Islet precursor cell (in vitro differentiated cells): ENCODE measurements at places on chromosomes 5 and 9.

- DNase-seq, result no peak
These were observed 785.5 kb upstream of the DMAC1 start for GRCh38 chr9:8585036-8585435.

- no peak for DNase-seq
These were observed 146.1 kb upstream of the SLC44A1 start for GRCh38 chr9:105098370-105098769.

DNA sequence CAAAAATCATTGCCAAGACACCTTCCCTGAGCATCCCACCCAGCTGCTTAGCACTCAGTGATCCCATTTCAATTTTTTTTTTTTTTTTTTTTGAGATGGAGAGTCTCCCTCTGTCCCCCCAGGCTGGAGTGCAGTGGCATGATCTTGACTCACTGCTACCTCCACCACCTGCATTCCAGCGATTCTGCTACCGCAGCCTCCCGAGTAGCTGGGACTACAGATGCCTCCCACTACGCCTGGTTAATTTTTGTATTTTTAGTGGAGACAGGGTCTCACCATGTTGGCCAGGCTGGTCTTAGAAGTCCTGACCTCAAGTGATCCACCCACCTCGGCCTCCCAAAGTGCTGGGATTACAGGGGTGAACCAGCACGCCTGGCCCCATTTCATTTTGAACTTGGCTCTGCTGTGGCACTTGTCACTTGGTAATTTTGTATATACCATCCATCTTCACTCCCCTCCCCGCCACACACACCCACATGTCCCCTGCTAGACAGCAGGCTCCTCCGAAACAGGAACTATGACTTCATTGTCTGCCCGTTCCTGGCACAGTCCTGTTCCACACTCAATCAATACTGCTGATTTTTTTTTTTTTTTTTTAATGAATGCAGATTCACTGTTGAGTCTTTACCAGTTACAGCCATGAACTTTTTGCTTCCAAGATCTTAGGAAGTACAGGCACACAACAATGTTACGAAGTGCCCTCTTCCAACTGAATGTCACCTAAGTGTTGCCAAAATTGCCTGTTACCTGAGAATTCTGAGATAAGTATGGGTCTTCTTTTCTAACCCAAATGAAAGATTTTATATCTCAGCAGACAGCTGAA is 17.3 kb upstream of the ZBTB34 start:
- peak; percentile 48 for DNase-seq

DNA sequence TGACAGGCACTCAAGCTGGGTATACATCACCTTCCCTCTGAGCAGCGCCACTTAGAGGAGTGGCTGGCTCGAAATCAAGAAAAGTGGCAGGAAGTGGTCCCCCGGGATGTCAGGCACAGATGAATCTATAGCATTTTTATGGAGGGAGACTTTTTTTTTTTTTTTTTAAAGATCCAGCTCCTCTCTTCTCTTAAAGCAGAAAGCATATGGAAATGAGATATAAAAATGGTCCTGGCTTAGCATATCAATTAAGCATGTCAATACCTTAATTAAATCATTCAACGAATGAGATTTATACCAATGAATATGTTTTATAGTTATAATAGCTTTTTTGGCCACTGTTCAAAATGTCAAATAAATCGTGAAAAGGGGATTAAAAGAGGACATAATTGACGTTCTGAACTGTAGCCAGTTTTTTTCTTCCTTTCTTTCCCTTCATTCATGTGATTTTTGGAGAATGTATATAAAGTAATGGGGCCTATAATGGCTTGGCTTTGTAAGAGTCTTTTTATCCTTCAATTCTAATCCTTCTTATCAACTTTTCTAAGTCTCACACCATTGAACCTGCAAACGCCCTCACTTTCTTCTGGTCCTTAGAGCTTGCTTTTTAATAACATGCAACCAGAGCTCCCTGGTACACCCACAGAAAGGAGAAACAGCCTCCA is 319.2 kb upstream of the PANK3 start:
- DNase-seq, result no peak

DNA sequence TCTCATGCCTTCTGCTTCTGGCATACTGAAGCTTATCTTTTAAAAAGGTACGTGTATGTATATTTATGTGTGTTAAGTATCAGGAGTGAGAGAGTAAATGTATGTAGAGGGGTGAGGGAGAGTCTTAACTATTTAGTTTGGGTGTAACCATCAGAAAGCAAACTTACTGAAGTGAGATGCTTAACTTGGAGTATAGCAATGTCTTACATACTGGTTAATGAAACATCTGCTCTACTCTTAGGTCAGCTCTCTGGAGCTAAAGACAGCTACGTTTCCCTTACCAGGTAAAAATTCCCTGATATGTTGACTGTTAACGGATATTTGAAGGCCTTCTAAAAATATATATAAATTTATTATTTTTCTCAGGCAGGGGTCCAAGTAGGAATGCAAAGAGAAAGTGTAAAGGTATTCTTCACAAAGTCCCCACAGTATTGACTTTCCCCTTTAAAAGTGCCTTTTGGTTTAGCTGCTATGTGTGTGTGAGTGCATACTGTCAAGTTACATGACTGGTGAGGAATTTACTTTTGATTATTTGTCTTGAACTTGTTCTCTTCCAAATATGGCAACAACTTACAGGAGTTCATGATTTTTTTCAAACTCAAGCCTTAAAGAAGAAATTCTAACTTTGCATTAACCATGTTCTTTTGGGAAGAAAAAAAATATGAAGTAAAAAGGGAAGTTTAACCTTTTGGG is 12.3 kb upstream of the C5orf24 start:
- DNase-seq, result no peak

- no peak for DNase-seq
These were observed 11.2 kb downstream of the SPATA31D1 start for GRCh38 chr9:81999806-82000205.

- no peak for DNase-seq
These were observed 144.7 kb downstream of the OSTF1 start for GRCh38 chr9:75233011-75233410.

- DNase-seq, result peak; percentile 85
These were observed 550 bp downstream of the CORO2A start for GRCh38 chr9:98191671-98192502.

GRCh38 chr5:35908814-35909213 is 29.6 kb downstream of the CAPSL start:
- DNase-seq, result peak; percentile 69

- DNase-seq, result no peak
These were observed 47.7 kb downstream of the FNIP1 start for GRCh38 chr5:131749138-131749537.

GRCh38 chr5:51598026-51598425 is 214.8 kb downstream of the ISL1 start:
- DNase-seq, result no peak

DNA sequence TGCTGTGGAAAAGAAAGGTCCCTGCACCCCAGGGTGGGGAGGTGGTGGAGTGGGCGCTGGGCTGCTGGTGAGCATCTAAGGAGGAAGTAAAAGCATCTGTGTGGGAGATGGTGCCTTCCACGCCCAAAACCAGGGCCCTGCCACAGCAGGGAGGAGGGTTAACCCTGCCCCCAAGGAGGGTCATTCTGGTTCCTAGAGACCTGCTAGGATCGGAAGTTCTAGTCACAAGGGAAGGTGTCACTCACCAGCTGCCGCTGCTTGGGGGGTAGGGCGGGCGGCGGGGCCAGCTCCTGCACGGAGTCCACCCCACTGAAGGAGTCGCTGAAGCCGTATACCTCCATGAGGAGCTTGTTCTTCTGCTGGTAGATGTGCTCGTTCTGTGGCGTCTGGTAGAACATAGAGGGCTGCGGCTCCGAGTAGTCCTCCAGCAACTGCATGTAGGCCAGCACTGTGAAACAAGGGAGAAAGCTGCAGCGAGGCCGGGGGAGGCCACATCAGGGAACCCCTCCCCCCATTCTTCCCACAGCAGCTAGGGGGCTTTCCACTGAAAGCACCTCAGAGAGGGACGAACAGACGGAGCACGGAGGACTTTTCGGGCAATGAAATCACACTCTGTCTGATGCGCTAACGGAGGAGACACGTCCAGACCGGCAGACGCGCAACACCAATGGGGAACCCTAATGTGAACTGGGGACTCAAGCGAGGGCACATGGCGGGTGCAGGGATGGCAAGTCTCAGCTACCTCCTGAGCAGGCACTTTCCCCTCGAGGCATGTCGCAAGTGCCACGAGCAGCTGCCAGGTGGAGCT is 76.4 kb downstream of the PRRT1B start:
- DNase-seq, result no peak

DNA sequence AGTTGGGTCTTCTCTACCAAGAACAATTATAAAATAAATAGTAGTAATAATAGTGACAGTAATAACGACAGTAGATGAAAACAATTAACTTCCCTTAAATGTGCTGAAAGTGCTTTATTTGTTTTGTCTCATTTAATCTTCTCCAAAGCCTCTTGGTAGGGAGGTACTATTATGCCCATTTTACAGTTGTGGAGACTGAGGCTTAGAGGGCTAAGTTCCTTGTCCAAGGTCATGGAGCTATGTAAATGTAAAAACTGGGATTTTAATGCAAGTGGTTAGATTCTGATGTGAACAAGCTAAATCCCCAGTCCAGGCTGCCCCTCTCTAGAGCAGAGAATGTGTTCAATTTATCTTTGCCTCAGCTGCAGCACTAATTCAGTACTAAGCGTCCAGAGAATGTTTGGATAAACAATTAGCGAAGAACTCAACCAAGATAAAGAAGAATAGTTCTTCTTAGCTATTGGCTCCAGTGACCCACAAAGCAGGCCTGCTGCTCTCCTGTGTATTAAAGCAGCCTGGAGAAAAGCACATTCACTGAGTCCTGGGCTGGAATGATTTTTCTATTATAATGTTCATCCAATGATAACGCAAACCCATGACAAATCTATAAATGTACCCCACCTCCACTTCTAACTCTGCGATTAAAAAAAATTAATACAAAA is 68.8 kb downstream of the NPR3 start:
- no peak for DNase-seq

DNA sequence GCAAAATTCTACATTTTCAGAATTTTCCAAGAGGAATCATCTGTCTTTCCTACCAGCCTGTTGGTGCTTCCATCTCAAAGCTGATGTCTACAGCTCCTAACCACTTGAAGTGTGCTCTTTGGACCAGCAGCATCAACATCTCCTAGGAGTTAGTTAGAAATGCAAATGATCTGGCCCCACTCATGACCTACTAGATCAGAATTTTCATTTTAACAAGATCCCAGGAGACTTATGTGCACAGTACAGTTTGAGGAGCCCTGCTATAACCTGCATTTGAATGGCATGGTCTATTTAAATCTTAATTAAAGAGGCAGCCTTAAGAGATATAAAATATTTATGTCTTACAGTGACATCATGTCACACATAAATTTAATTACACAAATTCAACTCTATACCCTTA is 33.8 kb downstream of the ITK start:
- DNase-seq, result no peak

GRCh38 chr5:146878476-146879172 is at the start of gene PPP2R2B:
Gene PPP2R2B, minus strand, starts transcription at chr5:146878757.
- DNase-seq, result peak; percentile 89

DNA sequence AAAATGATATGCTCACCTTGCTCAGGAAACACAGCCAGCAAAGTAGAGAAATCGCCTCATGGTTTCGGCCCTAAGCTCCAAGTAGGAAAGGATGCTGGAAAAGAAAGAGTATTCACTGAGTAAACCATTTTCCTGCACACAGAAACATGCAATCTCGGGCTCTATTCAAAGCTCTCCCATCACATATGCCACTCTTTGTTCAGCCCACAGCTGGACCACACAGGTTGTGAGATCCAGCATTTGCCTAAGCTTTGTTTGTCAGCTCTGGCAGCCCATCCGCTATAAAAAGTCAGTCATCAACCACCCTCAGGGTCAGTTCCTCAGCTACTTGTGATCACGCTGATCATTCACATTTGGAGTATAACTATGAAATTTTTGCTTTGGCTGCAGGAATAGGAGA is 96.5 kb upstream of the SMARCA2 start:
- DNase-seq, result no peak

DNA sequence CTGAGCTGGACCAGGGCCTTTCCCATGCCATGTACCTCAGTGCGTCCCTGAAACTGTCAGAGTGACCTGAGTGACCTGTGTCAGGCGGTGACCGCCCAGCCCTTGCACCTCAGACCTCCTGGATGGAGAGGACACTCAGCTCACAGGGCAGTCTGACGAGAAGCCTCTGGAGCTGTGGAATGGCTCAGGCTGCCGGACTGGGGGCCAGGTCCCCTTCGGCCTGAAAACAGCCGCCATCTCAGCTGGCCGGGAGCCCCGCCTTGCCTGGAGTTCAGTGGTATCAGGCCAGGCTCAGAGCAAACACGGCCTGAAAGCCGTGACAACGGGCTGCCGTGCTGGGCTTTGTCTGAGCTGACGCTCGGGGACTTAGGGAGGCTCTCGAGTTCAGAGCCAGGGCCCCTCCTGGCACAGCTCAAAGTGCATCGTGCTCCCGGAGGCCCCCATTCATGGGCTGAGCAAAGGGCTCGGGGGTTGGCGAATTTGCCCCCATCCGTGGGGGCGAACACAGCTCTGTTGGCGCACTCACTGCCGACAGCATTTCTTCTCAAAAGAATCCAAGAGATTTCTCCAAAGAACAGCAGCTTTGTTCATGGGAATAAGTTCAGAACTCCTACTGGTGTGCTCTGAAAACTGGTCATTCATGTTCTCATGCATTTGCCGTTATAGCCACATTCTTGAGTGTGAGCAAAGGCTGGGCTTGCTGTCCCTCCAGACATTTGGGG is 8.4 kb upstream of the SLC9A3 start:
- DNase-seq, result no peak

GRCh38 chr9:70859694-70860093 is 261.7 kb downstream of the TRPM3 start:
- no peak for DNase-seq

DNA sequence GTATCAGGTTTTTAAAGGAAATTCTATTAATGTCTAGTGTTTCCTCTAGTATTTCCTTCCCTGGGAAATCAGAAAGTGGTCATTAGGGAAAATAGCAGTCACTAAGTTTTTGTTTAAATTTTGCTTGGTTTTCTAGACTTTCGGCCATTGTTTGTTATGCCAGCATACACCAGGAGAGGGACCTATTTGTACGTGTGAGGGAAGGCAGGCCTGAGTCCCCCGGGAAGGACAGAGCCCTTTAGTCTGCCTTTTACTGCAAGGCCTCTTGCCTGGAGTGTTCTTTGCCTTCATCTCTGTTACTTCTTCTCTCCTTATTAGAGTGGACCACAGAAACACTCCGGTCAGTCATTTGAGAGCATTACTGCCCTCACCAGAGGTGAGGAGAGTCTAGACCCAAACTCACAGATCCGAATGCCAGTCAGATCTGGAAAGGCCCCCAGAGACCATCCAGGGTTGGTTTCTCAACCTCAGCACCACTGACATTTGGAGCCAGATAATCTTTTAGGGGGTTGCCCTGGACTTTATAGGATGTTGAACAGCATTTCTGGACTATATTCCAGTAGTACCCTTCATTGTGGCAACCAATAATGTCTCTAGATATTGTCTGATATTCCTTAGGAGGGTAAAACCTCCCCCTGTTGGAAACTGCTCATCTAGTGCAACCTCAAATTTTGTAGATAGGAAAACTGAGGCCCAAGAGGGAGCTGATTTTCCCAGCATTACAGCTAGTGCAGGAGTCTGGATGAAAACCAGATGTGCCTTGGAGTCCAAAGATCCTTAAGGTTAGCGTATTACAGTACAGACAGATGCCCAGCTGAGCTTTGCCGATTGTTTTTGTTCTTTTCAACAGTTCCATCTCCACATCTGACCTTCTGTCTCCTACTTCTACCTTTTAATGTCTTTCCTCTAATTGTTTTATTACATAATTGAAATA is 93.0 kb upstream of the NIPAL4 start:
- peak; percentile 86 for DNase-seq

- DNase-seq, result no peak
These were observed 1762.2 kb upstream of the WWC1 start for GRCh38 chr5:166529200-166529599.

- DNase-seq, result no peak
These were observed 1173.2 kb downstream of the TAF11L14 start for GRCh38 chr5:18807256-18808149.
